ENCODE measurements at places on chromosomes 6 and 20.

DNA sequence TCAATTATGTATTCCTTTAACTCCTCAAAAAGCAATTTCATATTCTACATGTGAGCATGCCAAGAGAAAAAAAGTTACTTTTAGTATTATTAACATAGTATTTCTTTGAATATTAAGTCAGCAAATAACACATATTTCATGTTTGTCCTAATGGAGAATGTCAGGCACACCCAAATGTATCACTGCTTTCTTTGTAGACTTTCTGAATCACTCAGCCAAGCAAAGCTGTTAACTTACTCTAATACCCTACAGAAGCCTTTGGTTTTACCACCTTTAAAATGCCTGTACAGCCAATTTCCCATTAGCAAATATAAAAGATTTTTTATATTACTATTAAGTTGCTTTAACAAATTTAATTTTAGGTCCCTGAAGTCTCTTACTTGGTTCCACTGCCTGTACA lies 23.8 kb downstream of the FRK start:
- DNase-seq: no peak

DNA sequence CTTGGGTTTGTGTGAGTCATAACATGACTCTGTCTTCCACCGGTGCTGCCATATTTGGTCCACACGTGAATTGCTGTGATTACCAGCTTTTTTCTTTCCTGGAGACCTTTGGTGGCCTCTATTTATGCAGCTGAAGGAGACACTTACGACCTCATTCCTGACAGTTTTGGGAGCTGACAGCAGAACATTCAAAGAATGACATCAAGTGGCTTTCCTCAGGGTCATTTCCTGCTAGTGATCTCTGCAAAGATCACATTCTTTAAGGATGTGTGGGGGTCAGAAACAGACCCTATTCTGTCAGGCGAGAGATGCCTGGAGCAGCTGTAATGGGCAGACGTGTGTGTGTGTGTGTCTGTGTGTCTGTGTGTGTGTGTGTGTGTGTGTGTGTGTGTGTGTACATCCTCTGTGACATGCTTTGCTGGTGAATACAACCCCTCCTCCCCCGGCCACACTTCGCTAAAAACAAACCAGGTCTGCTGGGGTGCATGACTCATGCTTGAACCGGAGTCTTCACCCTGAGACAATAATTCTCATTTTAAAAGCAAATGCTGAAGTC lies 115.6 kb downstream of the TMEM170B start:
- no peak for DNase-seq

- no peak for DNase-seq
Measured at GRCh38 chr6:121756666-121757065, 321.2 kb downstream of the GJA1 start.

GRCh38 chr6:47680724-47681123 lies 17.7 kb upstream of the ADGRF4 start:
- DNase-seq: no peak

DNA sequence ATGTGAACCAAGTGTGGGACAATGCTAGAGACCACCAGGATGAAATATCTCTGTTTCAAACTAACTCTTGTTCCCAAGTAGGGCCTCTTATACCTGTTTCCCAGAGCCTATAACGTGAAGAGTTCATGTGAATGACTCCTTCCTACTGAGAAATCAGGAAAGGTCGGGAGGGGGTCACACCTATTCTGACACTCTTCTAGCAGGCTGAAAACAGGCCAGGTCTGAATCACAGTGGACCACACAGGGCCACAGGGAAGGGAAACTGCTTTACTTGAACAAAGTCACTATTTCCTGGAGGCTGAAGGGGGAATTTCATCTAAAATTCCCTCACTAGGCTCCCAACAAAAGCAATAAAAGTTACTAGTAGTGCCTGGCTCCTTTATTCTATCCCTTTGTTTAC lies 88.4 kb upstream of the BMP2 start:
- no peak for DNase-seq

DNA sequence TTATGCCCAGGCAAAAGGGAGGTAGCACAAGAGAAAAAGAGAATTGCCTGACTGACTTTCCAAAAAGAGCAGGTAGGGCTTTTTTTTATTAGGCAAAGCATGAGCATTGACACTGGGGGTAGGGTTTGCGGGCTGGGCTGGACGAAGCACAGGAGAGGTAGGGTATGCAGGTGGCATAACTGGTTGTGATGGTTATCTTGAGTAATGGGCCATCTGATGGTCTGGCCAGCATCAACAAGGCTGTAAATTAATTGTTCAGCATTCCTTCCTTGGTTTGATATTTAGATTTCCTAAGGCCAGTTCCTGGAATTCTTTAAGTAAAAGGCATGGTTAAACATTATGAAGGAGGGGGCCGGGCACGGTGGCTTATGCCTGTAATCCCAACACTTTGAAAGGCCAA lies 13.9 kb upstream of the BFSP1 start:
- DNase-seq: no peak

DNA sequence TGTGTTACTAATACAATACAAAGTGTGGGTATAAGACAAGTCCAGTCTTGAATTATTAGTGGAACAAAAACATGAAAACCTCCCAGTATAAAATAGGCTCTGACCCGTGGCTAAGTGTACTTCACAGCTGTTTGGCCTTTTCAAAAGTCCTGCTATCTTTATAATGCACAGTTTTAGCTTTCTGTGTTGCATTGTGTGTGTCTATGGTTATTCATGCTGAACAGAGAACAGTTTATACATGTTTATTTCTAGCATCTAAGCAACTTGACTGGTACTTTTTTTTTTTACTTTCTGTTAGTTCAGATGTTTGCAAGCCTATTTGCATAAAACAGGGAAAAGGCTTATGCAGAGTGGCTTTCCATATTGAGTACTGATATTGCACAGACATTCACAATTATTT lies 119.2 kb upstream of the CCN2 start:
- no peak for DNase-seq

DNA sequence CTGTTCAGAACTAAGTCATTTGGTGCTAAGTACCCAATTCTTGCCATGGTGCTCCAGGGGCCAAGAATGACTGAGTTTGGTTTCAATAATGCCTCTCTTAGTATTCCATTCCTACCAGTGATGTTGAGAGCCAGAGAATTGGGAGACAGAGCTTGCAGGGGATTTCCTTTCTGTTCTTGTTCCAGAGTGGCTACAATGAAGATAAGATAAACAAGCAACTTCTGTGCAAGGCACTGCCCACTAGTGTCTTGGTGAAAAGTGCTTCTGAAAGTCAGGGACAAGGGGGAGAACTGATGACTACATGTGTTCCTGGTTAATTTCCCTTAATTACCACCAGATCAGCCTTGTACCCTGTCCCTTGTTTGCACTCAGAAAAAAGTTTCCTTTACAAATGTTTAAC lies 421.6 kb downstream of the BCKDHB start:
- no peak for DNase-seq

DNA sequence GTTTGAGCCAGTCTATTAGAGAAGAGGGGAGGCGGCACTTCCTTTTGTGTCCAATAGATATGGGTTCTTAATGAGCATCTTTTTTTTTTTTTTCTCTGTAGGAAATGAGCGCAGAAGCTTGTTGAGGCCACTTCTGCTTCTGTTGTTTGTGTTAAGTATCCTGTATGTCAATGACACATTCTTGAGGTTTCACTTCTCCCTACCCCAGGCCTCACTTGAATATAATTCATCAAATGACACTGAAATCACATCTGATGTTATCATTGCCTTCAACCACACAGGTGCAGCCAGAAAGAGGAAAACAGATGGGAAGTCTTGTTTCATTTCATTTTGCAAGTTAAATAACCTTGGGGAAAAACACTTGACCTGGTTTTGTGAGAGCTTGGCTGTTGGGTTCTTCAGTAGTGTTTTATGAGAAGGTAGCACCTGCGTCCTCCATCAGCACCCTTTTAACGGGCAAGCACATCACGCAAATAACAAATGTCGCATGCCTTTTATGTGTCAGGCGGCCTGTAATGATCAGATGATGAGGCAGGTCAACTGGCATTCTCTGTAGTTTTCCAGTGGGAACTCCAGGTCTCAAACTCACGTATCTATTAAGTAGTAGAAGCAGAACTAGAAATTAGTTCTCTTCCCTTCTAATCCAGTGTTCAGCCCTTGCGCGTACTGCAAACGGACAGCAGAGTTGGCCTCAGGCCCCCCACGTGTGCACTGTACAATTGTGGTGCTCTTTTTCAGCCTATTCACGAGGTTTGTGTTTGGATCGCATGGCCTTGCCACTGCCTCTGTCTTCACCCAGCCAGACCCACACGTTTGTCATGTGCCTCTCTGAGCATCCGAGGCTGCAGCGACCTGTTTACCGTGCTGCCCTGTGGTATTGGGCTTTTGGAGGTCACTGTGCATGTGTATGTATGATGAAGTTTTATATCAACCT lies 23.5 kb downstream of the PLEKHG1 start:
- peak; percentile 93 for DNase-seq

Data from NCI-H524 (cell line).